ENCODE measurements at places on chromosomes 2 and 18.

- no peak for DNase-seq
Observed at GRCh38 chr2:206935991-206936842, 3.1 kb upstream of the CPO start.

- no peak for DNase-seq
Observed at GRCh38 chr2:66568650-66569300, 133.8 kb downstream of the MEIS1 start.

GRCh38 chr18:7779211-7779610, 212.1 kb downstream of the PTPRM start:
- DNase-seq: no peak

DNA sequence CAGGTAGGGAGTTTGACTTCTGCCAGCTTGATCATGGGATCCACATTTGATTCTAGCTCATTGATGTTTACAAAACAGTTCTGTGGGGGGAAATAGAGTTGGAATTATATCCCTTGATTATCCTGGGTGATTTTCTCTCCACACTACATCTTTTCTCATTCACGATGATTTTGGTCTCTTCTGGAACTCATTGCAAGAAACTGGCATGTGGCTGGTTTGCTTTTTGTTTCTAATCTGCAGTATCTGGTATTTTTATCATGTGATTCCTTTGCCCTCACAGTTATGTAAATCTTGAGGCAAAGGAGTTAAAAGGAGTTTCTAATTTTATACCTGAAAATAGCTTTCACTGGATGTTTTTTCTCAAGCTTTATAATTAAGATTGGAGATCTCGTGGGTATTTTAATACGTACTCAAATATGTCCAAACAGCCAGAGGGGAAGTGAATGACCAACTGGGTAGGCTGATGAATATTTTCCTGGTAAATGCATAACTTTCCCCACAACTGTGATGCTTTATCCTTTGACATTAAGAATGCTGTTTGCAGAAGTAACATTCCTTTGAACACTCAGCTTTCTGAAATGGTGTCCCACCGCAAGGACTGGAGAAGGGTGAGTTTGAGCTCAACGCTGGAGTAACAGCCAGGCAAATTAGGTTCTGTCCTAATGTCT, 502.9 kb upstream of the ZEB2 start:
- DNase-seq: no peak

GRCh38 chr2:102107741-102108070, 34.8 kb upstream of the IL1R1 start:
- no peak for DNase-seq

DNA sequence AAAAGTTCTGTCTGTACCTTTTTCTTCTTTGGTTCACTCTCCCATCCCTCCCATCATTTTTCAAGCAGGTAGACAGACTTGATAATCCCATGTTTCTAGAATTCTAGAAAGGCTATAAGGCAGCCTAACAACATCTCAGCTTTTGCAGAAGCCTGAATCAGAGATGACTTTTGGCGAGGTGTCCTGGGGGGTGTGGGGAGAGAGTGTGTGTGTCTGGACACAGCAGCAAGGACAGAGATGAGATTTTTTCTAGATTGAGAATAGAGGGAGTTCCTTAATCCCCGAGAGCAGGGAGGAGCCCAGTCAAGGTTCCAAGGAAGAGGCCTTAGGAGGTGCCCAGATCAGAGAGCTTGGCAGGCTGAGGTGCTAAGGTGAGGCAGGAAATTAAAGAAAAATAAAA, 22.0 kb upstream of the LAPTM4A start:
- no peak for DNase-seq

- DNase-seq: no peak
Observed at GRCh38 chr2:128103407-128103806, 12.4 kb downstream of the UGGT1 start.

- DNase-seq: no peak
Observed at GRCh38 chr2:84646514-84646913, 130.2 kb downstream of the DNAH6 start.

GRCh38 chr2:74316627-74317295, 26.5 kb downstream of the SLC4A5 start:
- no peak for DNase-seq

DNA sequence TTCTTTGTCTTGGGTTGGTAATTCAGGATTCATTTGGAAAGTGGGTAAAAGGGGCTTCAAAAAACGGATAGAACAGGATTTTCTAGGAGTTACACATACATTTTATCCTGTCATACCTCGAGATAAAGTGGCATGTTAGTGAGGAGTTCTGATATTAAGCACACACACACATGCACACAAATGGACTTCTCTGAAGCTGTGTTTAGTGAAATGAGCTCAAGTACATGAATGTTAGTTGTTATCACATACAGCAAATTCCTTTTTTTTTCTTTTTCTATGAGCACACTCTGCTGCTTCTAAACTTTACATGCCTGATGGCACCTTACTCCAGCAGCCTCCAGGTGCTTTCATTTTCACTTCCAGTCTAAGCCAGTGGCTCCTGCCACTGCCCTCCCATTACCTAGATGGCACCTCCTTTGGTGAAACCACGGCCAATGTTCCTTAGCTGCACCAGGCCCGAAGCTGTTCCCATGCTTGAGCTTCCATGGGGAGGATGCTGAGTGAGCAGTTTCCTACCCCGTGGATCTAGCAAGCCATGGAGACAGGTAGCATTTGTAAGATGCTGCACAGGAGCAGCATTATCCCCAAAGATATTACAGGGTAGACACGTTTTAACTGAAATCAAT, 49.7 kb downstream of the STAT1 start:
- DNase-seq: no peak

DNA sequence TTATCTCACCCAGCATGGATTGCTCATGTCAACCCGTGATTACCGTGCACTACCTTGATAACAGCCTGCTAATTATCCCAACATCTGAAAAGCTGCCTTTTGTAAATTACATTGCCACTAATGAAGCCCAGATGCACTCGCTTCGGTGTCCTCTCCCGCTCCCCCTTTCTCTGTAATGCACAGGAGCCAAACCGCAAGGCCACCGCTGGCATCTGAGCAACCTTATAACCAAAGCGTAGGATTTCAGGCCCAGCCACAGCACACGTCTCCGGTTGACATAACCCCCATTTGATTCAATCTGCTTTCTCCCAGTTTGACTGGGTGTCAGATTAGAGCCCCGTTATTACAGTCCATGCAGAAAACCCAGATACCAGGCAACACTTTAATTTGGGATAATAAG, 341.2 kb downstream of the ALK start:
- DNase-seq: no peak

DNA sequence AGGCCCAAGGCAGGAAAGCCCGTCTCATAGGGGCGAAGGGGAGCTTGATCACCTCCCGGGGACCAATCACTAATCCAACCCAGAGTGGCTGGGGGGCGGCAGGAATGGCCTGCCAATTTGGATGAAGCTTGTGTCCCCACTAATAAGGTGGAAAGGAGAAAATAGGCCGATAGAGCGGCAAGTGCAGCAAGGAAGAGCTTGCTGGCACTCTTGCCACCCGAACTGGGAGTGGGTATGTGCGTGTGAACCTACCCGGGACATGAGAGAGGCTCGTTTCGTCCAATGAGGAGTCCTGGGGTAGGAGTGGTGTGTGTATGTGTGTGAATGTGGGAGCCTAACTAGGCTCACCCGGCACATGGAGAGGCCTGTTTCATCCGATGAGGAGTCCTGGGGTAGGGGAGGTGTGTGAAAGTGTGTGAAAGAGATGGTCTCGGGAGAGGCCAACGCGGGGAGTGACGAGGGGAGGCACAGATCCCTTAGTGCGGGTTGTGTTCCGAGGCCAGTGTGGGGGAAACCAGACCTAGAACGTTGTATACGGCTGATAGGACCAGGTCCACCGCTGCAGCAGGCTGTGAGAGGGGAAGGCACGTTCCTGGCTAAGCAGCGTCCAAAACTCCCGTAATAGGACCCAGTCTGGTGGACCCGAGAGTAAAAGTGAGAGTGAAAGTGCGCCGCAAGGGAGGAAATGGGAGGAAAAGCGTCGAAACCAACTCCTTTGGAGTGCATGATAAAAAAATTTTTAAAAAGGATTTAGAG, 47.1 kb upstream of the SELENOI start:
- peak; percentile 5 for DNase-seq

DNA sequence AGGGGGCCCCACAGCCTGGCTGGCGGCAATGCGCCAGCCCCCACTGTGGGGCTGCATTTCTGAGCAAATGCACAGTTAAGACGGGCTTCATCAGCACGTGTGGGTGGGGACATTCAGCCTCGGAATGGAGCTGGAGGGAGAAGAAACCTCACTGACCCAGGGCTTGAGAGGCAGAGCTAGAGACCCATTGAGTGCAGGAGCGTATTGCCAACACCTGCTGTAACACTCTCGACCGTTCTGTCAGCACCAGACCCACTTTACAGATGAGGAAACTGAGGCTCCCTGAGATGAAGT, 200.9 kb upstream of the RAB6C start:
- no peak for DNase-seq

DNA sequence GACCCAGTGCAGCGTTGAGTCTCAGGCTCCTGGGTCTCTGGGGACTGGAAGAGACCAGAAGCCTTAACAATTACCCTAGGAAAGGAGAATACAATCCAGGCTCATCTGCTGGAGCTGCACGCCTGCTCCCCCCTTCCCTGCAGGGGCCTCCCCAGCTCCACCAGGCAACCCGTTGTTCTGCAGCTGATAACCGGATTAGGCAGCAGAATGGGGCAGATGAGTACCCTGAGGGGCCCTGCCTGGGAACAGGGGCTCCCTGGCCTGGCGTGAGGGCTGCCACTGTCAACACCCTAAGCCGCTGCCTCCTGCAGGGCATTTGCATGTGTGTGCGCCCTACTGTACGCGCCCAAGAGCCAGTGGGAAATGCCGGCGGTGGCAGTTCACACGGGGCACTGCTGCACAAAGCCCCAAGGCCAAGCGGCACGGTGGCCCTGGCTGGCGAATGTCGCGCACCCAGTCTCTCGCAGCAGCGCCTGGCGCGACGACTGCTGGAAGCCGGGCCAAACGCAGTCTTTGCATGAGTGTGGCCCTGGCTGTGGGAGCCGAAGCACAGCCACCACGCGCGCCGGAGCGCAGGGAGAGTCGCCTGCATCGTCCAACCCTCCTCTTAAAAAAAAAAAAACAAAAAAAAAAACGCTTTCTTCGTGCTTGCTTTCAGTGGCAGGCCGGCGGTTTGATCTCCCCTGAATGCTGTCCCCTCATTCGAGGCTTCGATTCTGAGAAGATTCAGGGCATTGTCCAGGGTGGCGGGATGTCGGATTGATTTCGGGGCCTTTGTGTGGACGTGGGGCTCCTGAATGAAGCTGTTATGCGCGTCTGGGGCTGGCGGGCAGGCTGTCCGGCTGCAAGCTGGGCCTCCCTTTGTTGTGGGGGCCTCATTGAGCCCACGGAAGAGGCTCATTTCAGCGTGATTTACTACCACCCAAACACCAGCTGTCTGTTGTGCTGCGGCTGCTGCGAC, 63.8 kb downstream of the SETBP1 start:
- DNase-seq: no peak

DNA sequence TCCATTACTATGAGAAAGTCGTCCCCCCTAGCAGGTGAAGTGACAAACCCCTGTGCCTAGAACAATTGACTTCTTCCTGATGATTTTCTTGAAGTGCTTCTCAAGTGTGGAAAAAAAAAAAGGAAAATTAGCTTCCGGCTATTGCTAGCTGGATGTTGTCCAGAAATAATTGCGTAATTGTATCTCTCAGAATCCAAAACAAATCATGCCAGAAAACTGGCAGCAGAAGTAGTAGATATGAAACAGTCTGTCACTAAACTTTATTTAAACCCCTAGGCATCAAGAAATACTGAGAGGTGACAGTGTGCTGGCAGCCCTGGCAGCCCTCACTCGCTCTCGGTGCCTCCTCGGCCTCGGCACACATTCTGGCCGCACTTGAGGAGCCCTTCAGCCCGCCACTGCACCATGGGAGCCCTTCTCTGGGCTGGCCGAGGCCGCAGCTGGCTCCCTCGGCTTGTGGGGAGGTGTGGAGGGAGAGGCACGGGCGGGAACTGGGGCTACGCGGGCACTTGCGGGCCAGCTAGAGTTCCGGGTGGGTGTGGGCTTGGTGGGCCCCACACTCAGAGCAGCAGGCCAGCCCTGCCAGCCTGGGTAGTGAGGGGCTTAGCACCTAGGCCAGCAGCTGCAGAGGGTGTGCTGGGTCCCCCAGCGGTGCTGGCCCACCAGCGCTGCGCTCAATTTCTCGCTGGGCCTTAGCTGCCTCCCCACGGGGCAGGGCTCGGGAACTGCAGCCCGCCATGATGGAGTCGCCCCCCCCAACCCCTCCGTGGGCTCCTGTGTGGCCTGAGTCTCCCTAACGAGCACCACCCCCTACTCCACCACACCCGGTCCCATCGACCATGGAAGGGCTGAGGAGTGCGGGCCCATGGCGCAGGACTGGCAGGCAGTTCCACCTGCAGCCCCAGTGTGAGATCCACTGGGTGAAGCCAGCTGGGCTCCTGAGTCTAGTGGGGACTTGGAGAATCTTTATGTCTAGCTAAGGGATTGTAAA, 80.5 kb upstream of the ABCA12 start:
- no peak for DNase-seq

GRCh38 chr18:42274488-42275137, 319.6 kb downstream of the PIK3C3 start:
- no peak for DNase-seq

- no peak for DNase-seq
Observed at GRCh38 chr2:196145256-196145655, 26.1 kb downstream of the STK17B start.

GRCh38 chr2:84640411-84640810, 124.1 kb downstream of the DNAH6 start:
- DNase-seq: no peak

GRCh38 chr2:123993728-123994323, 31.3 kb upstream of the CNTNAP5 start:
- no peak for DNase-seq

DNA sequence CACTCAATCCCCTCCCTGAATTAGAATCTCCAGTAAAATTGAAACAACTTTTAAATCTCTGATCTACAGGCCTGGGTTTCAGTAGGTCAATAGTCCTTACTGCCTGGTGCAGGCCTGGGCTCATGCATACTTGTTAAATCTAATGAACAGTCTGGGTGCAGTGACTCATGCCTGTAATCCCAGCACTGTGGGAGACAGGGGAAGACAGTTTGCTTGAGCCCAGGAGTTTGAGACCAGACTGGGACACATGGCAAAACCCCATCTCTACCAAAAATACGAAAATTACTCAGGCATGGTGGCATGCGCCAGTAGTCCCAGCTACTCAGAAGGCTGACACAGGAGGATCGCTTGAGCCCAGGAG, 94.7 kb upstream of the SP3 start:
- DNase-seq: no peak

- DNase-seq: no peak
Observed at GRCh38 chr2:179059026-179059700, 9.2 kb upstream of the CCDC141 start.

Data from stimulated activated CD8-positive, alpha-beta memory T cell treated with anti-CD3 and anti-CD28 coated beads, Interleukin-7, amount 100 ng/mL, for 1 hour (primary cell).